Left renal pelvis (tissue), 4 donors: ENCODE measurements at places on chromosomes 12 and 14.

GRCh38 chr14:75156111-75156510 lies 20.3 kb downstream of the TMED10 start:
- DNase-seq, result no peak

DNA sequence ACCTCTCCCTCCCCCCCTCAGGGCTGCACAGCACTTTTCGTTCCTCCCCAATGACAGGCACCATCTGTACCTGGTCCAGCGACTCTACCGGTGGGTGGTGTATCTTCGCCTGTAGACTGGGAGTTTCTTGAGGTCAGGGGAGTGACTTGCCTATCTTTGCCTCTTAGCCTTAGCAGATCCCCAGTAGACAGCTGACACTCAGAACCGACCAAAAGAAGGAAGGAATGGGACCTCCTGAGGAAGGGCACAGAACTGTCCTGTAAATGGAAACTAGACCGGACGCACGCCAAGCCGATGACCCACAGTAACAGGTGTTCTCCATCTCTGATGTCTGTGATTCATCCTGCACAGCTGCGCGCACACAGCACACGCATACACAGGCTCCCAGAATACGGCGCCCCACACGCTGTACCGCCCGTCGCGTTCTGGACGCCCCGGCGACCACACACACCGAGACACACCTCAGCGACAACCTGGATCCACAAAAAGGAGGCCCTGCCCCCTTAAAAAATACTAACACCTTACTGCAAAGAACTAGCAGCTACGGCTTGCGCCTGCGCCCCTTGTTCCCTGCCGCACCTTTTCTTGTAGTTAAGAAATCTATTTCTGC lies 673 bp upstream of the TTC9 start:
- DNase-seq, result no peak

DNA sequence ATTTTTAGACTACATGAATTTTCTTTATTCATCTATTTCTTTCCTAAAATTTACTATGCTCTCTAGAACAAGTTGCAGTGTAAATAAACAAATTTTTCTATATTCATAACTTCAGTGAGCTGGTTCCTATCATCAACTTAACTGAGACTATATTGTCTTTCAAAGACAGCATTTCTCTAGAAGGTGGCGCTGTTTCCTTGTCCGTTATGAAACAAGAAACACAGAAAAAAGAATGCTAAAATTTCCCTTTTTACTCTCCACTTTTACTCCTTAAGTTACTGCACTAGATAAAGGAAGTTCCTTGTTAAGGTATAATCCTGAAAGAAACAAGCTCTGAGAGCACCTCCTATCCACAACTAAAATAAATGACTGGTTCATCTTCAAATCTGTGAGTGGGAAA lies 8.2 kb upstream of the CLEC2A start:
- DNase-seq, result no peak

DNA sequence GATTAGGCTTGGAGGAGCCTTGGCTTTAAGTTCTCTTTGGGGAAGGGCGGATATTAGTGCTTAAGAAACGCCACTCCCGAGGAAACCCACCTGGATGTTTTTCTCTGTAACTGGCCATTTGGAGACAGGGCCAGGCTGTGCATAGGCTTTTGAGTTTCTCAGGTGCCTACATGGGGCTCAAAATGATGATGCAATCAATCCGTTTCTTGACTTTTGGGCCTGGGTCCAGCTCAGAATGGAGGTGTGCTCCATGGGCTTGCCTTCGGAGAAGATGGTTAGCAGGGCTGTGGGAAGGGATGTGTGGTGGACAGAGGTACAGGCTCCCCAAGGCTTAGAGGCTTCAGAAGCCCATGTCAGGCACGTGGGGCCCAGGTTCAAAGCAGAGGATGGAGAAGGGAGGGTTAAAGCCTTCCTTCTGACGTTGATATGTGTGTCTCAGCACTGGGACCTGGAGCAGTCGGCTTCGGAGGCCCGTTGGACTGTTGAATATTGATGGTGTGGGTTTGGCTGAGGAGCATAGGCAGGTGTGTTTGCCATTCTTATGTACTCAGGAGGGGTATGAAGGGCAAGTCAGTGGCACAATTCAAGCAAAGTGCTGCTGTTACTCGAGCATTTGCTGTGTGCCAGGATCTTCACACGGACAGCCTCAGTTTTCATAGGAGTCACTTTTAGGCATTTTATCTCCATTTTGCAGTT lies 82.8 kb downstream of the SLC25A47 start:
- no peak for DNase-seq

DNA sequence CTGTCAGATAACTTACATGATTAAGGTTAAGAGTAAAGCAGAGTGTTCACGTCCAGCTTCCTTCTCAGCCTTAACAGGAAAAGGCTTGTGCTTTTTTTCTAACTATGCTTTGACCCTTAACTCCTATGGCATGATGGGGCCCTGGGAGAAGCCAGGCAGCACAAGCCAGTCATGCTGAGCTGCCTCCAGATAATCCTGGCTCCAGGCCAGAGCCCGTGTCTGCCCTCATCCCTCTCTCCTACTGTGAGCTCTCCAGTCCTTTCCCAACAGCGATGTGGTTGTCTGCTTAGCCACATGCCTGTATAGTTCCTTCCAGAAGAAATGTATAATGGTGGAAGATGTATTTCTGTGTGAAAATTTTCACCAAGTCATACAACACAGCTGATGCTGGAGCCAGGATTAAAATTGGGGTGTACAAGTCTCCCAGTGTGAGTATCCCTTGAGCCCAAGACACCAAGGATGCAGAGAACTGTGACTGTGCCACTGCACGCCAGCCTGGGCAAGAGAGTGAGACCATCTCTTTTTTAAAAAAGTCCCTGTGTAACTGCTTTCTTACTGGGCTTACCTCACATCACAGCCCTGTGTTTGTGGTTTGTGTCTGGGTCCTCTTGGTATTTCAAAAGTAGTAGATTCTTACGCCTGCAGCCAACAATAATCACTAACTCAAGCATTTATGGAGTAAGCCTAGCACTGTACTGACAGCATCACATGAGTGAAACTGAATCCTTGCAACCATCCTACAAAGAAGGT lies 7.9 kb upstream of the ITFG2 start:
- no peak for DNase-seq

DNA sequence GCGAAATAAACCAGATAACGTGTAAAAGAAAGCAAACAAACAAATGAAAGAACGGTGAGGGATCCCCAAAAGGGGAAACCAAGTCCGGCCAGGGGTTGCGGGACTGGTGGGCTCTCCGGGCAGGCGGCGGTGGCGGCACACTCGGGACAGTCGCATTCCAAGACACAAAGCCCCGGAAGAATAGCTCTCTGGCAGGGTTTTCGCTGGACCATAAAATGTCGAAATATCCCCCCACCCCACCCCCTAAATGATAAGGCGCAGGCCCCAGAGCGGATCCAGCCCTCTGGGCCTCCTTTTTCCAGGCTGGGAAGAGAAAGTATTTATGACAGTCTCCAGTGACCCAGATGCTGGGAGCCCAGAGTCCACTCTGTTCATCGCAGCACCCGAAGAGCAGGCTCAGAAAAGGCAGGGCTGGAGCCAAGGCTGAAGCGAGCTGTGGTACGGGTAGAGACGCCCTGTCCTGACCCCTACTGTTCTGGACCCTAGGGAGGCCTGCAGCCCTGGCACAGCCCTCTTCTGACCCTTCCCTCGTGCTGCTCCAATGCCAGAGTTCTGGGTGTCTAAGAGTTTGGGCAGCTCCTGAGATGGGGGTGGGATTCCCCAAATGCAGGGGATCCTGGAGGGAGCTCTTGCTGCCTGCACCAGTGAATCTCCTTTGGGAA lies 2.1 kb upstream of the HOXC8 start:
- no peak for DNase-seq

DNA sequence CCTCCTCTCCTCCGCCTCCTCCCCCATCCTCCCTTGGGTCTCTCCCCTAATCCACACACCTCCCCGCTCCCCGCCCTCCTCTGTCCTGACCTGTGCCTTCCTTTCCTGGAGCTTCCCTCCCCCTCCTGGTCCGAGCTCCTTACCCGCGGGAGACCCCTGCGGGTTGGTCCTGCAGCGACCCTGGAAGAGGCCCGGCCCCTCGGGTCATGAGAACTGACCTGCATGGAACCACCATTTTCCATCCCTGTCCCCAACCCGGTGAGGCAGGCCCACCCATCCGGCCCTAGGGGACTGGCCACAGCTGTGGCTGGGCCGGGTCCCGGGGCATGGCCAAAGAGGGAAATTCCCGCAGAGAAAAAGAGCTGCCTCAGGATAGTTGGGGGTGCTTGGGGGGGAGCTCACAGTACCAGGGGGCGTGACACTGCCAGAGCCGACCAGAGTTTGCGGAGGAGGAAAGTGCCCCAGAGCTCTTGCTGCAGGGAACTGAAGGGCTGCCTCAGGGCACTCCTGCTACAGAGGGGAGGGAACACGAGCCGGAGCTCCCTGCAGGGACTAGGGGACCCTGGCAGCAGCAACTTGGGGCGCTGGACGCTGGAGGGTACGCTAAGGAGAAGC lies 613 bp downstream of the ARHGEF40 start:
- DNase-seq, result no peak

DNA sequence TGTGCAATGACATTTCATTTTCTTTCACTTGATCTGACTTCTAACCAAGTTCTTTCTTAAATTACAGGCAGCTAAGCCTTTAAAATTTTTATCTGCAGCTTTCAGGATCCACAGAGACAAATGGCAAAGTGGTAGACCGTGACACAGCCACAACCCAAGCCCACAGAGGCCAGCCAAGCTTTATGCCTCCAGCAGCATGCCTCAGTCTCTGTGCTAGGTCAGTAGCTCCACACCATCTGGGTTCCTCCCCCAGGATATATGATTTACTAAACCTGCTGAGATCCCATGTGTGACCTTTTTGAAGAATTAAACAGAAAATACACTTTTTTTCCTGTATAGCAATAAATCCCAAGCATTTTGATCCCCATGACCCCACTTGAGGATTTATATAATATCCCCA lies 290.4 kb upstream of the CAND1 start:
- no peak for DNase-seq

GRCh38 chr12:104687823-104688573 lies 231.2 kb downstream of the CHST11 start:
- DNase-seq, result no peak

DNA sequence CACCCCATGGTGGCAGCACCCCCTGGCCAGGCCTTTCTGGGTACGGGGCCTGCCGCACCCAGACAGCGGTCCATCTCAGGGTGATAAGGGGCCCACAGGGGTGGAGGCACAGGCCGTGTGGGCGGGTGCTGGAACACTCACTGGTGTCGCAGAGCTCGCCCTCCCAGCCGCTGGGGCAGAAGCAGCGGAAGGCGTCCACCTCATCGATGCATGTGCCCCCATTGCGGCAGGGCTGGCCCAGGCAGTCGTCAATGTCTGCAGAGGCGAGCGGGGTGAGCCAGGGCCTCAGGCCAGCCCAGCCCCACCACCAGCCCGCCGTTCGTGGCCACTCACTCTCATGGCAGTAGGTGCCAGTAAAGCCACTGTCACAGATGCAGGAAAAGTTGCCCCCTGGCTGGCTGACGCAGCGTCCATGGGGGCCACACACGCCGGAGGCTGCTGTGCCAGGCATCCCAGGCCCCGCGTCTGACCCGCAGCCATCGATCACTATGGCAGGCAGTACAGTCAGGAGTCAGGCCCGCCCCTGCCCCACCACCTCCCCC lies 19.9 kb downstream of the JAG2 start:
- DNase-seq, result no peak

- no peak for DNase-seq
These were observed 584.8 kb downstream of the ETNK1 start for GRCh38 chr12:23209793-23210192.

GRCh38 chr12:108583991-108584390 lies 13.9 kb downstream of the TMEM119 start:
- no peak for DNase-seq

GRCh38 chr14:73289308-73289707 lies 52.0 kb downstream of the PAPLN start:
- no peak for DNase-seq

DNA sequence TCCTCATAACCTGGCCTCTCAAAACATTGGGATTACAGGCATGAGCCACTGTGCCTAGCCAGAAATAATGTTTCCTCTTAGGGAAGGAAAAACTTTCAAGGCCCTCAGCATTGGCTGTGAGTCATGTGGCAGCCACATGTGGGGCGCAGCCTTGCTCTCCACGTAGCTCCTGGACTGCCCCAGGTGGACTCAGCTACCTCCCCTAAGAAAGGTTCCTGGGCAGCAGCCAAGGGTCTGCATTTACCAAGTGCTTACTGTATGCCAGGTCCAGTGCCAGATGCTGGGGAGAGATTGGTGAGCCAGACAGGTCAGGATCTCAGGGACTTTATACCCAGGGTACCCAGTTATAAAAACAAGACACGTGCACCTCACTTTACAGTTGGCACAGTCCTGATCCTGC lies 3.7 kb upstream of the TRPV4 start:
- no peak for DNase-seq

- no peak for DNase-seq
These were observed 134.9 kb upstream of the SRRM4 start for GRCh38 chr12:118846416-118846815.

DNA sequence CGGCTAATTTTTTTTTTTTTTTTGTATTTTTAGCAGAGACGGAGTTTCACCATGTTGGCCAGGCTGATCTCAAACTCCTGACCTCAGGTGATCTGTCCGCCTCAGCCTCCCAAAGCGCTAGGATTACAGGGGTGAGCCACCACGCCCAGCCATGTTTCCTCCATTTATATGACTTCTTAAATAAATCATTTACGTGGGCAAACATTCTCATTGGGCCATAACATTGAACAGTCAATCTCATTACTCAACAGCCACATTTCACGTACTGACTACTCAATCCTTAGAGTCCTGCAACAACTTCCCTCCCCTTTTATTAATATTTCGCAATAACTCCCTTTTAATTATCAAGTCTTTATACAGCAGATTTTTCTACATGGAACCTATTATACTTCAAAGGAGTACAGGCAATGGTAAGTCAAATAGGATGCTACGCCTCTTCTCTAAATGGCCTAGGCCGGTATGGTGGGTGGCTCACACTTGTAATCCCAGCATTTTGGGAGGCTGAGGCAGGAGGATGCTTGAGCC lies 7.4 kb upstream of the CSRNP2 start:
- no peak for DNase-seq

- no peak for DNase-seq
These were observed 7.0 kb upstream of the FICD start for GRCh38 chr12:108507971-108508642.

DNA sequence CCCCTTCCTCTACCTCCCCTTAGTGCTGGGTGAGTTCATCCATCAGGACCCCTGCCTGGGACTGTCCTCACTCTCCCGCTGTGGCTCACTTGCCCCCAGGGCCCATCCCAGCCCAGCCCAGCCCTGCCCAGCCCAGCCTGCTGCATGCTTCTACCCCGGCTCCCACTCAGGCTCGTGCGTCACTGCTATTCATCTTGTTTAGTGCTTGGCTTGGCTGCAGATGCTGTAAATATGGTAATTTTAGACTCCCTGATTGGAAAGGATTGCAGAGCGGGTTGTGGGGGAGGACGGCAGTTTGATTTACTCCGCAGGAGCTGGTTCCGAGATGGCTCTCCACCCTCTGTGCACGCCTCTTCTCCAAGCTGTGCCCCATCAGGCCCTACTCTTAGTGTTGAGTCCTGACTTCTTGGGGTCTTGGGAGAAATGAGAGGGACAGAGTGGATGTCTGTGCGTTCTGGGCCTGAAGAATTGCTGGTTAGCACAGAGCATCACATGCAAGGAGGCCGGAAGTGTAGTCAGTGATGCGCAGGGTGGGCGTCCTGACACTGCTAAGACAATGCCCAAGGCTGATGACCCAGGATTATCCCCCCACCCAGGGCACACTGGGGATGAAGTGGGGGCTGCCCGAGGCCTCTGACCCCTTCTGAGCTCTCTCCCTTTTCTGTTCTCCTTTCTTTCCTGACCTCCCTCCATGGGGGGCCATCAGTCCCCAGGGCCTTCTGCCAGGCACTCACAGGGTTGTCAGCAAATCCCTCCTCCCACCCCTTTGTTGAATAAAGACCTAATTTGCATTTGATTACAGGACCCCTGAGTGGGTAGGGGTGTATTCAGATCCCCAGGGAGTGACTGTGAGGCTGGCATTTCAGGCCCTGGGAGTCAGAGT lies 244.4 kb downstream of the ZFP36L1 start:
- peak; percentile 98 for DNase-seq
